ENCODE measurements at places on chromosomes 7 and 10. TPM values are rescaled to one million over a fixed set of nuclear protein-coding genes. Genes with fewer than 3 reads are reported as not detected.

Gene WASHC2C
- total RNA-seq: 46.2 TPM

Gene MBLAC1
- 2.7 TPM for total RNA-seq

Gene GBX1
- 0.56 TPM for total RNA-seq

- no peak for DNase-seq
Observed at GRCh38 chr10:35691522-35692236, 49.6 kb upstream of the FZD8 start.

GRCh38 chr7:96794063-96794462, 84.4 kb upstream of the SEM1 start:
- DNase-seq: no peak

DNA sequence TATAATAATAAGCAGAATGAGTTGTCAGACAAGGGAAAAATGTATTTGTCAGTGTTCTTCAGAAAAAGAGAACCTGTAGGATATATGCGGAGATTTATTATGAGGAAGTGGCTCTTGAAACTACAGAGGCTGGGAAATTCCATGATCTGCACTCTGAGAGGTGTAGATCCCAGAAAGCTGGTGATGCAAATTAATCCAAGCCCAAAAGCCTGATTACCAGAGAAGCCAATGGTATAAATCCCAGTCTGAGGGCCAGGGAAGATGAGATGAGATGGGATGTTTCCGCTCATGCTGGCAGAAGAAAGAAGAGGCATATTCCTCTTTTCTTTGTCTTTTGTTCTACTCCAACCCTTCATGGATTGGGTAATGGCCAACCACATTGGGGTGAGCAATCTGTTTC, 732.8 kb upstream of the IGFBP3 start:
- no peak for DNase-seq

Gene SPACDR
- total RNA-seq: 0.73 TPM

DNA sequence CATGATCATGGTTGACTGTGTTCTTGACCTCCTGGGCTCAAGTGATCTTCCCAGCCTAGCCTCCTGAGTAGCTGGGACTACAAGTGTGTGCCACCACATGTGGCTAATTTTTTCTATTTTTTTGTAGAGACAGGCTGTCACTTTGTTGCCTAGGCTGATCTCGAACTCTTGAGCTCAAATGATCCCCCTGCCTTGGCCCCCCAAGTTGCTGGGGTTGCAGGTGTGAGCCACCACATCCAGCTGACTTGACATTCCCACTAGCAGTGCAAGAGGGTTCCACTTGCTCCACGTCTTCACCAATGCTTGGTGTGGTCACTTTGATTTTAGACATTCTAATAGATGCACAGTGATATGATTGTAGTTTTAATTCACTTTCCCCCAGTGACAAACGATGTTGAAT, 25.1 kb downstream of the CYP26A1 start:
- no peak for DNase-seq

- DNase-seq: no peak
Observed at GRCh38 chr10:16904639-16905061, 87.4 kb upstream of the RSU1 start.

GRCh38 chr7:116786791-116787443, 75.5 kb upstream of the CAPZA2 start:
- no peak for DNase-seq

- no peak for DNase-seq
Observed at GRCh38 chr10:121525251-121526134, 72.8 kb downstream of the FGFR2 start.

Gene ZCCHC24
- 56.6 TPM for total RNA-seq

Gene DGKB
- total RNA-seq: 1.9 TPM

GRCh38 chr10:29926693-29927048, 132.7 kb downstream of the JCAD start:
- no peak for DNase-seq

- DNase-seq: no peak
Observed at GRCh38 chr10:112919721-112920120, 30.3 kb upstream of the TCF7L2 start.

DNA sequence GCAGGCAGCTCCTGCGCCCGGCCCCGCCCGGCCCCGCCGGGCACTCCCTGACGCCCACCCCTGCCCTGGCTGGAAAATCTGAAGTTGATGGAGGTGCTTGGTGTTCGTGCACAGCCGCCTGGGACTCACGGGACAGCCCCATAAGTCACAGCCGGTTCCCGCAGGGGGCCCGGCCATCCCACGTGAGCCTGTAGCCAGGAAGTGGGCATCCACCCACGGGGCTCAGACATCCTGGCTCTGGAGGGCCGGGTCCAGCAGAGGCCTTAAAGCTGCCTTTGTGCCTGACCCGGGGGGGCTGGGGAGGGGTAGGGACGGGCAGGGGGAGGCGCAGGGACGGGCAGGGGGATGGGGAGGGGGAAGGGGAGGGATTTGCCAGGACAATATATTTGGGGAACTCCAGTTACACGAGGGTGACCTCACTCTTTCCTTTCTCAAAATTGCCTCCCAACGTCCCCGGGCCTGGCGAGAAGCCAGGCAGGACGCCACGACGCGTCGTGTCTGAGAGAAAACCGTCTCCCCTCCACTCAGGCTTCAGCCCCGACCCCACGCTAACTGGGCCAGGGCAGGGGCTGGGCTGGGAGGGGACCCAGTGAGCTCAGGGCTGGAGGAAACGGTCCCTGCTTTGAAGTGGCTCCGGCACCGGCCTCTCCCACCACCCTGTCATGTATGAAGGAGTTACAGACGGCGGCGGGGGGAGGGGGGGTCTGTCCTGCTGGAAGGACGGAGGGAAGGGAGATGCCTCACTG, 82.1 kb upstream of the PDGFA start:
- peak; percentile 81 for DNase-seq

Gene OR6V1
- total RNA-seq: not detected

- DNase-seq: no peak
Observed at GRCh38 chr10:112447620-112447928, 559 bp downstream of the VTI1A start.

Gene CFAP69
- total RNA-seq: 4.5 TPM

Gene PKD2L1
- total RNA-seq: 0.44 TPM

DNA sequence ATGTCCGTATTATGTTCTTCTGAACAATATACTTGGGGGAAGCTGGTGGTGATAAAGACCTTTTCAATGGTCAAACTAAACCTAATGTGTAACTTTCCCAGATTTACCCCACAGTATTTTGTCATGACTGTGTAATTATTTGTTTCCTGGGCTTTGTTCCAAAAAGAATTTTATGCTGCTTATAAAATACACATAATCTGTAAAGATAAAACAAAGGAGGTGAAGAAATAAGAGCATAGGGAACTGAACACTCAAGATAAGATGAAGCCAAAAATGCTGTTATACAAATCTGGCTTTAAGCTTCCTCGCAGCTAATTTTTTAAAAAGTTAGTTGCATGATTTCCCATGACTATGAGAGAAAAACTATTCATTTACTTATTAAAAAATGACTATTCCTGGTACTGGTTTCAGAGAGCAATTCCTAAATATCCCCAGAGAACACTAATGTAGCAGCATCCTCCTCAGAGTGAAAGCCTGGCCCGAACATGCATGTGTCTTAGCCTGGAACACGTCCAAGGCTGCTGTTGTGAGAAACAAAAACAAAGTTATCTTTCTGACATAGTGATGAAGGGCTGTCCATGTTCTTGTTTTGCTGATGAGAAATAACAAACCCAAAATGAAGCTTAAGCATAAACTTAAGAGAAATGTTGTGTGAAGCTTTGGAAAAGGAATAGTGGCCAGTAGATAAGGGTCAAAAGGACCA, 33.9 kb downstream of the MALSU1 start:
- peak; percentile 50 for DNase-seq

DNA sequence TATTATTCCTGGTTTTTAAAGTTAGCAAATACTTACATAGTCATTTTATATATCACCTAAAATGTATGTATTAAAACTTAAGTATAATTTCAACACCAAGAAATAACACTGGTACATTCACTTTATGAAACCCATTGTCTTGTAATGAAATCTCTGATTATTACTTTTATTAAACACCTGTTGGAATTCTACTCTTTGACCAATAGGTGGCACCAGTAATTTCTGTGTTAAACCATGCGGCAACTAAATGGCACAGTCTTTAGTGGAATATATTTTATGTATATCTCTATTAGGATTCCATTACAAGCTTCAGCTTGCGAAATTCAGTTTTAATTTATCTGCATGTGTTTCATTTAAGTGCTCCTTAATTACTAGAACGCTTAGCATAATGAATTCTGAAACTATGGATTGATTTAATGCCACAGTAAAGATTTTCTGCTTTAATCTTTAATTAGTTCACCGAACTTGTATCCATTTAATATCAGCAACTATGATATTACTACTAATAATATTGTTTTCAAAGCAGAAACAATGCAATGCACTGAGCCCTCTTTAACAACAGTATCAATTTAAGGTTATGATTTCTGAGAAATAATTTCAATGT, 181.3 kb downstream of the MAGI2 start:
- DNase-seq: no peak

Gene KCNIP2
- total RNA-seq: 369 TPM

Gene SFTPD
- total RNA-seq: 0.29 TPM

DNA sequence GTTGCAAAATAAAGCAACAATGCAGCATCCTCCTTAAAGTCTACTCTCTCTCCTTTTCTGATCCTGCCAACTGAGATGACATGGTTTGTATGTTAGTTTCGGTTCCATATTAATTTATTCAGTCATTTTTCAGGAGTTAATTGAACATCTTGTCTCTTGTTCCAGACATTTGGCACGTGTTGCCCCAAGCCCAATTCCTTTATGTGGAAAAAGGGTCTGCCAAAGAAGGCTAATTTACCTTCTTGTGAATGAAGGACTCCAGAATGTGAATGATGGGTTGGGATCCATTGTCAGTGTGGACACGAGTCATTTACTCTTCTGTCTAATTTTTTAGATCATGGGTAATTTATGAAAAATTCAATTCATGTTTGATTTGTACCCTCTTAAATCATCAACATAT, 350.9 kb upstream of the LRGUK start:
- DNase-seq: no peak

Gene FEZF1
- total RNA-seq: not detected

DNA sequence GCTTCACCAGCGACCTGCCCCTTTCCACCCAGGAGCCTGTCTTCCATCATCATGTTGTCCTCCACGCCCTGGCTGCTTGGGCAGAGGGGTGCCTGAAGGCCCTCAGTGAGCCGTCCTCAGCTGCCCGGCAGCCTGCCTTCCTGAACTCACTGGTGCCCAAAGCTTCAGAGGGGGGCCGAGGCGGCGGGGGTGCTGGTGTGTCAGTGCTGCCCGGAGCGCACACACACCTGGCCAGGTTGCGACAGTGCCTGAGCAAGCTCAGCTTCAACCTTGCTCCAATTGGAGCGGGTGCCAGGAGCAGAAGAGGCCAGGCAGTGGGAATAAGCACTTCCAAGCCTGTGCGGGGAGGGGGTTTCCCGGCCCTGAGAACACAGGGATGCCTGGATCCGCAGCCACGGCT, 566.3 kb downstream of the INHBA start:
- DNase-seq: no peak

GRCh38 chr10:25758511-25758910, 175.5 kb upstream of the MYO3A start:
- no peak for DNase-seq

DNA sequence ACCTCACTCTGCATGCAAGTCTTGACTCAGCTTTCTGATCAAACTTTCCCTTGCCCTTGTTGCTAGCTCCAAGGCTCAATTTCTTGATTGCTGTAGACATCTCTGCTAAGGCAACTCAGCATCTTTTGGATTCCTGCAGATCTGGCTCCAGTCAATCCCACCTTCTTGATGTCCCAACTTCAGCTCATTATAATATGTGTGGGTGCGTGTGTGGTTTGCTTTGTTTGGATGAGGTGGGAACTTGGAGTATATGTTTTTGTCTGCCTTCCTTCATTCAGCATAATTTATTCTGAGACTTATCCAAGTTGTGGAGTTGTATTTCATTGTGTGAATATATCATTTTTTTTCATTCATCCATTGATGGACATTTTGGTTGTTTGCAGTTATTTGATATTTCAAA, 364.8 kb upstream of the IGFBP3 start:
- DNase-seq: no peak

DNA sequence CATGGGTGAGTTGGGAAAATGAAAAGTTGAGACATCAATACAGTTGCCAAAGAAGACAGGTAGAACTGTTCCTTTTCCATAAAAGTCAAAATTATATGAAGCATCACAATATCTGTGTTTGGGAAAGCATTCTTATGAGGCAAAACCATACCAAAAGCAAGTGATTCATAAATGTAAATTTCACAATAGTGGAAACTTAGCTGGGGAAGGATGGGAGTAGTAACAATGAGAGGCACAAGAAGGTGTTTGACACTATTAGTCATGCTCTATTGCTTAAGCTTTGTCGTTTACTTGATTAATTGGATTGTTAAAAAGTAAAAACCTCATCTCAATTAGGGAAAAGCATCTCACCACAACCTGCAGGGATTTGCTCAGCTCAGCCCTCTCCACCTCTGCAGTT, 240.2 kb downstream of the C7orf25 start:
- DNase-seq: no peak

- DNase-seq: no peak
Observed at GRCh38 chr10:130843051-130843653, 468.4 kb downstream of the TCERG1L start.

Gene MEOX2
- total RNA-seq: 6.3 TPM

Gene TLX1
- total RNA-seq: not detected
